ENCODE measurements at places on chromosomes 12 and 14.

GRCh38 chr14:70045844-70046535, 142.8 kb downstream of the SLC8A3 start:
- no peaks in the 10 kb centered on the region for H3K36me3 ChIP-seq
- no peak overlapping the region for H3K27ac ChIP-seq
- no peak for DNase-seq
- H3K4me1 ChIP-seq = no peaks in the 10 kb centered on the region
- H3K4me3 ChIP-seq = no peak overlapping the region

- H3K36me3 ChIP-seq = no peaks in the 10 kb centered on the region
- no peaks in the 10 kb centered on the region for H3K27me3 ChIP-seq
- H3K27ac ChIP-seq = peak overlapping the region; percentile 86
- H3K4me3 ChIP-seq = no peak overlapping the region
- DNase-seq = no peak
These were observed 37.7 kb downstream of the RIN3 start for GRCh38 chr14:92551044-92551841.

DNA sequence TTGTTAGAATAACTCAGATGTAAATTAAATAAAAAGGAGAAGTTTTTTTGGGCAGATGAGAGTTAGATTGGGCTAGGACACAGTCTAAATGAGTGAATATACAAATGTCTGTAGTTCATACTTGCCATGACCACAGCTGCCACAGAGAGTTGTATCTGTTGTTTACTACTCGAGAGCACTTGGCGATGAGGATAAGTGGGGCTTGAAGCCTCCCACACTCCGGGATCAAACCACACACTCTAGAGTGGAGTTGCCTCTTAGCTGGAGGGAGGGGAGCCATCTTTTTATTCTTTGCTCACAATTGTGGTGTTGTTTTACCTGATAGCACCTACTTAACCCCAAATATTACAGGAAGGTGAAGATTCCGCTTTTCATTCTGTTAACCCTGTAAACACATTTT, 27.5 kb downstream of the BEST3 start:
- DNase-seq = no peak
- no peak overlapping the region for H3K4me3 ChIP-seq

GRCh38 chr14:28677381-28677780, 89.2 kb upstream of the FOXG1 start:
- no peaks in the 10 kb centered on the region for H3K4me1 ChIP-seq
- H3K4me3 ChIP-seq = no peak overlapping the region
- no peaks in the 10 kb centered on the region for H3K36me3 ChIP-seq
- DNase-seq = no peak
- H3K27ac ChIP-seq = no peak overlapping the region
- H3K27me3 ChIP-seq = no peaks in the 10 kb centered on the region

- no peak for DNase-seq
- peaks cover 21% of the 10 kb centered on the region for H3K27me3 ChIP-seq
- no peaks in the 10 kb centered on the region for H3K36me3 ChIP-seq
- no peaks in the 10 kb centered on the region for H3K4me1 ChIP-seq
These were observed 34.5 kb downstream of the SYNDIG1L start for GRCh38 chr14:74391479-74391878.

DNA sequence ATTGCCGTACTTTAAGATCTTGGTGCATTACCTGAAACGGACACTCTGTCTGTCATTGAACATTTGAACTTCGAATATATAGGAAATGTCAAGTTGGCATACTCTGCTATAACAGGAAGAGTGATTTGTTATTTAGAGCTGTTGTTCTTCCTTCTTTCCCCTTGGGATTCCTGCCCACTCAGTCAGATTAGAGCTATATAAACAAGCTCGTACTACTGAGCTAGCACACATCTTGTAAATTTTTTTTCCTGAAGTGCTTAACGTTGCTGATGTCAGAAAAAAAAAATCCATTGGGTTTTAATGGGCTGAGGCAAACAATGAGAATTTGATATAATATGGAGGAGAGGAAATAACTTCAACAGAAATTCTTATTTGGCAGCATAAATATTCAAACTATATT, 26.8 kb downstream of the RGS6 start:
- peak overlapping the region; percentile 50 for H3K27ac ChIP-seq
- H3K27me3 ChIP-seq = no peaks in the 10 kb centered on the region
- H3K4me1 ChIP-seq = no peaks in the 10 kb centered on the region
- no peaks in the 10 kb centered on the region for H3K36me3 ChIP-seq
- H3K4me3 ChIP-seq = no peak overlapping the region

- no peak for DNase-seq
- peak overlapping the region; percentile 49 for H3K27ac ChIP-seq
- no peaks in the 10 kb centered on the region for H3K27me3 ChIP-seq
- H3K36me3 ChIP-seq = peaks cover 7% of the 10 kb centered on the region
- H3K4me1 ChIP-seq = peaks cover 9% of the 10 kb centered on the region
These were observed 130.9 kb downstream of the SAMD4A start for GRCh38 chr14:54697803-54698202.

Data from tibial artery (tissue), 4 donors.